ENCODE measurements at places on chromosomes 3 and 15.

DNA sequence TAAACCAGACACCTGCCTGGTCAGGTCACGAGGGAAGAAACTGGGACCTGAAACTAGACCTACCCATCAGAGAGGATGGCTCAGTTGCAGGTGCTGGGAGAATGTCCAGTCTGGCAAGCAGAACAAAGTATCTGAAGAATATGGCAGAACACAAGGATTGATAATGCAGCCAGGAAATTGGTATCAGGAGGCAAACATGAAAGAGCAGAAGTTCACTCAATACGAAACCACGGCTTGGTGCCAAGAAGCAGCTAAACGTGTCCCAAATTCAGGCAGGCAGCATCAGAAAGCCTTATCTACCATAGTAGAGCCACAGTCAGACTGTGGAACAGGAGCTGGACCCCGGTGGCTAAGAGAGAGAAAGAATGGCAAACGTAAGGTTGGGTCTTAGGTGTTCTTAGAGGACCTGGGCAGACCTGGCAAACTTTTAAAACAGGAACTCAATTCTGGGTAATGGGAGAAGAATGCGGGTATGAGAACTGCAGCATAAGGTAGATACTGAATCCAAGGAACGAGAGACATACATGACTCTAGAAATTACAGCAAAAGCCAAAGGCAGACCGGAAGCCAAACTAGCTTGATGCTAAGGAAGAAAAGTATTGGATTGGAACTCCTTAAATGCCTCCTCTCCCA is 169.0 kb upstream of the NECTIN3 start:
- no peak for DNase-seq

DNA sequence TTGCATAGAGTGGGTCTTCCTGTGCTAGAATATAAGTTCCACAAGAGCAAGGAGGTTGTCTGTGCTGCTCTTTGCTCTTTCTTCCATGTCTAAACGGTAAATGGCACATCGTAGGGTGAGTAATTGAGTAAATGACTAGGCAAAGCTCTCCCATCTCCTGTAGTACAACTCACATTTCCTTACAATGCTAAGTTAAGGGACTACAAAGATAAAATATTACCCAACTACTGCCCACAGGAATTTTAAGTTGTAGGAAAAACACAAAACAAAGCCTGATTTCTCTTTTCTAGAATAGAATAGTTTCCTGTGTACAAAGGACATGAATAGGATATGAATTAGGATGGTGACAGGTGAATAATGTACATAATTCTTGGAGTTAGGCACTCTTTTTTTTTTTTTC is 19.9 kb upstream of the LRIG1 start:
- DNase-seq, result peak; percentile 62

- DNase-seq, result peak; percentile 89
These were observed 22.0 kb downstream of the TRPM1 start for GRCh38 chr15:31079519-31079918.

- DNase-seq, result no peak
These were observed 12.5 kb upstream of the ZXDC start for GRCh38 chr3:126488185-126488584.

DNA sequence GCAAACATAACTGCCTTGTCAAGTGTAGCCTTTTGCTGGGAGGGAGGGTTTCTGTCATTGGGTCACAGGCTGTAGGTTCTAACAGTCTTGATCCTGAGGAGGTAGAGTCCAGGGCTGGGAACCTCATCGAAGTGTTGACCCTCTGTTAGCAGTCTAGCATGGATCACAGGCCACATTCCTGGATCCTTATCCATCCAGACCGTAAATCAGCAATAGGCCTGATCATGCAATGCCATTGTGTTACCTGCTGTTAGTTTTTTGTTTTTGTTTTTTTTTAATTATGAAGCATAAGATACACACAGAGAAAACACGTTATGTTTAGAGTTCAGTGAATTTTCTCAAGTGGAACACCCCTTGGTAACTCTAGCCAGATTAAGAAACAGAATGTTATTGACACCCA is 282.0 kb upstream of the TPM1 start:
- DNase-seq, result no peak

- peak; percentile 8 for DNase-seq
These were observed 1.8 kb upstream of the SRGAP3 start for GRCh38 chr3:9251055-9251786.

GRCh38 chr3:35679409-35680080 is 40.2 kb downstream of the ARPP21 start:
- no peak for DNase-seq

DNA sequence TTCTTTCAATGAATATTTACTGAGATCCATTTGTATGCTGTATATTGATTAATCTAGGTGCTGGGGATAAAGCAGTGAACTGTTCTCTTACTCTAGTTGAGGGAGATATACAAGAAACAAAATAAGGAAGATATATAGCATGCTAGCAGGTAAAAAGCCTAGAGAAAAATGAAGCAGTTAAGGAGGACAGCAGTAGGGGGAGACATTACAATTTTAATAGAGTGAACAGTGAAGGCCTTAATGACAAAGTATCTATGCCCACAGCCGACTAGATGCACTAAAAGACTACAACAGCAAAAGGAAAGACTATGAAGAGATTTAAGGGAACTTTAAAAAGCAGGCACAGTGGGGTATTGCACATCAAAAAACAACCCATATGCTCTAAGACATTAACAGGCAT is 81.4 kb downstream of the XRN1 start:
- DNase-seq, result no peak

DNA sequence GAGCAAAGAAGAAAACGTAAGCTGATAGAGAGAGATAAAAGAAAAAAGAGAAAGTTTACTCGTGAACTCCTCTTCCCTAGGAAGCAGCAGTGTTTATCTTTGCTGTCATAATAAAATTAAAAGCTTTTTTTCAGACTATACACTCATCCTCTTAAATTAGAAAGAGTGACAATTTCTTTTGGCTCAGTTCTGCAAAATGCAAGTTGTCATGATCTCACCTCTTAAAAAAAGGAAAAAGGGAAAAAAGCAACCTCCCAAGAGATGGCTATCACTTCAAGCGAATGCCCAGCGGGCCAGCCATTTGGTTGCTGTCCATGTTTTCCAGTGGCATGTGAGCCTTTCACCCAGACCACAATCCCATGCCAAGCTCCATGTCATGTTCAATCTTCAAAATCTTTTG is 7.0 kb upstream of the THBS1 start:
- peak; percentile 23 for DNase-seq

GRCh38 chr15:48451736-48452135 is 120.5 kb downstream of the DUT start:
- no peak for DNase-seq

DNA sequence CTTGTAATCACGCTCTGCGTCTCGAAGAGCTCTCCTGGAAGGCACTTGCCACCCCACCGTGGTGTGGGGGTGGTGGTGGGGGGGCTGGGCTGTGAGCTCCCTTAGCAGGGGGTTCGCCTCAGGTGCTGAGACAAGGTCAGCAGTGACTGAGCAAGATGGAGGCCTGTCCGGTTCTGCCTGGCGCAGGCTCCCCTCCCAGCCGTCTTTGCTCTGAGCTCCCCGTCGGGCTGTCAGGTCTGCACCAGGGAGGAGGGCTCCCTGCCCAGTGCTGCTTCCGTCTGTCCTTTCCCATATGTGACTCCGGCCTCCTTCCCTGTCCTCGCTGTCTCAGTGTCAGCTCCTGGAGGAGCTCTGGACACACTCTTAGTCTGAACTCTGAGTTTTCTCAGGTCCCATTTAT is 80.0 kb downstream of the PLXNA1 start:
- no peak for DNase-seq

DNA sequence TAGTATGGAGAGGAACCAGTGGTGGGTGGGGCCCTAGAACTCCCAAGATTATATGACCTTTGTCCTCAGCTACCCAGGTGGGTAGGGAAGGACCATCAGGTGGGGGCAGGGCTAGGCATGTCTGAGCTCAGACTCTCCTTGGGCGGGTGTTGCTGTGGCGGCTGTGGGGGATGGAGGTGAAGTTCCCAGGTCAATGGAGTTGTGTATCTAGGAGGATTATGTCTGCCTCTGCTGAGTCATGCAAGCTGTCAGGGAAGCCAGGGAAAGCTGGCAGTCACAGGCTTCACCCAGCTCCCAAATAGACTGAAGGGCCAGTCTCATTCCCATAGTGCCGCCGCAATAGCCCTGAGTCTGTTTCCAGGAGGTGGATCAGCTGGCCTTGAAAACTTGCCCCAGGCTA is 139.7 kb upstream of the CFAP20DC start:
- no peak for DNase-seq

DNA sequence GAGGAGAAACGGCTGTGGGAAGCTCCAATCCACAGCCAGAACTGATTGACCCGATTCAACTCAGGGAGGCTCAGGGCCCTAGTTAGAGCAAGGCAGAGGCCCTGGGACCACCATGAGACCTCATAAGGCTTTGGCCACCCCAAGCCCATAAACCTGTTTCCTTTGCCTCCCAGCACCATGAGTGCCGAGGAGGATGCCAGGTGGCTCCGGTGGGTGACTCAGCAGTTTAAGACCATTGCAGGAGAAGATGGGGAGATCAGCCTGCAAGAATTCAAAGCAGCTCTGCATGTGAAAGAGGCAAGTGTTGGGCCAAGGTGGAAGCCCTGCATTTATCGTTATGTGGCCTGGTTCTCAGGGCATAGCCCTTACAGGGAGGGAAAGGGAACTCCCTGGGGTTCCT is 11.9 kb downstream of the NOX5 start:
- no peak for DNase-seq

- DNase-seq, result peak; percentile 48
These were observed 9.5 kb downstream of the EDEM1 start for GRCh38 chr3:5197022-5197421.

DNA sequence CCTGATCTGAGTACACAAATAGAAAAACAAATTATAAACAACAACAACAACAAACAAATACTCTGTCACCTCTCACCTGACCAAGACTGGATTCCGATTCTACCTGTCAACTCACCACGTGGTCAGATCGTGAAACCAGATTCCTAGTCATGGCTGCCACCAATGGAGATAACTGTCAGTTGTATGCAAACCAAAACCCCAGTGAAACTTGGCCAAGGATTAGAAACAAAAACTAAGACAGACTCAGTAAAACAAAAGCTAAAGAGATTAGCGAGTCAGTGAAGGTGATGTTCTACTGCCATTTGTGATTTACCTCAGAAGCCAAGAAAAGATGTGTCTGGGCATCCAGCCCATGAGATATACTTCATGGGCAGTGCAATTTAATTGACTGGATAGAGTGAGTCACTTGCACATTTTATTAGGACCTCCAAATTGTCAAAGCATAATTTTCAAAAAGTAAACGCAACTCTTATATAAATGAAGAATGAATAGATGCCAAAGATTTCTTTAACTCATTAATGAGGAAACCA is 31.1 kb downstream of the PHLDB2 start:
- DNase-seq, result no peak

GRCh38 chr15:53108319-53108718 is 318.2 kb upstream of the ONECUT1 start:
- no peak for DNase-seq

- DNase-seq, result no peak
These were observed 489.6 kb upstream of the RASGRP1 start for GRCh38 chr15:39054128-39054732.

- DNase-seq, result no peak
These were observed 41.3 kb downstream of the FAM174B start for GRCh38 chr15:92614301-92614700.

DNA sequence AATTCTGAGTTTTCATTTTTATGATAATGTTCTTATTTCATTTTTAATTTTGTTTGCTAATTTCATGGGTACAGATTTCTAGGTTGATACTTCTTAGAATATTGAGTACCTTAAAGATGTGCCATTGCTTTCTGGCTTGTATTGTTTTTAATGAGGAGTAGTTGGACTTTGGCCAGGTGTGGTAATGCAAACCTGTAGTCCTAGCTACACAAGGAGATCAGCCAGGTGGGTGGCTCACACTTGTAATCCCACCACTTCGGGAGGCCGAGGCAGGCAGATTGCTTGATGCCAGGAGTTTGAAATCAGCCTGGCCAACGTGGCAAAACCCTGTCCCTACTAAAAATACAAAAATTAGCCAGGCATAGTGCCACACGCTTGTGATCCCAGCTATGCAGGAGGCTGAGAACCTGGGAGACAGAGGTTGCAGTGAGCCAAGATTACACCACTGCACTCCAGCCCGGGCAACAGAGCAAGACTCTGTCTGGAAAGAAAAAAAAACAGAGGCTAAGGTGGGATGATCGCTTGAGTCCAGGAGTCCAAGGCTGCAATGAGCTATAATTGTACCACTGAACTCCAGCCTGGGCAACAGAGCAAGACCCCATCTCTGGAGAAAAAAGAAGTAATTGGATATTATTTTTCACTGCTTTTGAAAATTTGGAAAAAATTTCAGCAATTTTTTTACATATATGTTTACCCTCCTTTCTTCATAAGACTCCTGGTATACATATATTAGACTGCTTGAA is 198.0 kb downstream of the ALCAM start:
- no peak for DNase-seq

- DNase-seq, result no peak
These were observed 6.5 kb downstream of the POPDC2 start for GRCh38 chr3:119653876-119654275.

- peak; percentile 65 for DNase-seq
These were observed 644 bp upstream of the NGLY1 start for GRCh38 chr3:25783661-25784512.

DNA sequence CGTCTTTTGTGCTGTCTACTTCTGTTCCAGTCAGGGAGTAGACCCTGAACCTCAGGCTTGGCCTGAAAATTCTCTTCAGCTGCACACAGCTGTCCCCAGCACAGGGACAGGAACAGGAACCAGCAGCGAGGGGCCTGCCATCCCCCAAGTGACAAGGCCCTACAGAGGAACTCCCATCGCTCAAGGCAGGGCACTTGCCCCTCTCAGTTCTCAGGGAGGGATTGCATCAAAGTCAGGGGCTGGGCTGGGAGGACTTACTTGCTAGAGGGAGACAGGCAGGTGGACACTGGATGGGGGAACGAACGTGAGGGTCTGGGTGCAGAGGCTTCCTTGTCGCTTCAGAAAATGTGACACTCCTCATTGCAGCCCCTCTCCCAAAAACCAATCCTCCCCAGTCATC is 163.6 kb downstream of the CHSY1 start:
- no peak for DNase-seq

- no peak for DNase-seq
These were observed 313.9 kb upstream of the CCDC54 start for GRCh38 chr3:107063351-107063750.

DNA sequence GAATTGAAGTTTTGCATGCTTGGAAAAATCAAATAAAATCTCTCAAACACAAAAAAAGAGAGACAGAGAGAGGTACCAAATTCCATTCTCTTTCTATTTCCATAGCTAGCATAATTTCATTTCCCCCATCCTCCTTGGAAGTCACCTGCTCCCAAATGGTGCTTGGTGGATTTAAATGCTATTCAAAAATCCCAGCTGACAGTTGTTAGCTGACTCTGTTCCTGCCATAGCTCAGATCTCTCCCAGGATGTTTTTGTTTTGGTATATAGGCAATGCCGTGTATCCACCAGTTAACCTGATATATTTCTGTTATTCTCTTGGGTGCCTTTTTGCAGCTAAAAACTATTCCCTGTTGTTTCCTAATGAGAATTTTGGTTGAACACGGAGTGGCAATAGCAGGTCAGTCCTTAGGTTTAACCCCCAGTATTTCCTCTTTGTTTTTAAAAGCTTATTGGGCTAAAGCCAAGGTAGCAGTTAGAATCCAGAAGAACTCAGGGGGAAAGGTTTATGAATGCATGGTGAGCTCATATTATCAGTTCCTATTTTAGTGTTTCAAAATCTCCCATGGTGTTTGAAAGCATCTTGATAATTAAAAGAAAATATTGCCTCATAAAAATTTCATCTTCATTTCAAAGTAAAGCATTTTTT is 240.0 kb upstream of the GBE1 start:
- peak; percentile 18 for DNase-seq

Measured in adipocyte (in vitro differentiated cells).